ENCODE measurements at places on chromosomes 12 and 14. TPM values are rescaled to one million over a fixed set of nuclear protein-coding genes. Genes with fewer than 3 reads are reported as not detected.

GRCh38 chr14:43483415-43483814 lies 1023.7 kb downstream of the FSCB start:
- DNase-seq: no peak

CPNE6 gene
- total RNA-seq: not detected

DNA sequence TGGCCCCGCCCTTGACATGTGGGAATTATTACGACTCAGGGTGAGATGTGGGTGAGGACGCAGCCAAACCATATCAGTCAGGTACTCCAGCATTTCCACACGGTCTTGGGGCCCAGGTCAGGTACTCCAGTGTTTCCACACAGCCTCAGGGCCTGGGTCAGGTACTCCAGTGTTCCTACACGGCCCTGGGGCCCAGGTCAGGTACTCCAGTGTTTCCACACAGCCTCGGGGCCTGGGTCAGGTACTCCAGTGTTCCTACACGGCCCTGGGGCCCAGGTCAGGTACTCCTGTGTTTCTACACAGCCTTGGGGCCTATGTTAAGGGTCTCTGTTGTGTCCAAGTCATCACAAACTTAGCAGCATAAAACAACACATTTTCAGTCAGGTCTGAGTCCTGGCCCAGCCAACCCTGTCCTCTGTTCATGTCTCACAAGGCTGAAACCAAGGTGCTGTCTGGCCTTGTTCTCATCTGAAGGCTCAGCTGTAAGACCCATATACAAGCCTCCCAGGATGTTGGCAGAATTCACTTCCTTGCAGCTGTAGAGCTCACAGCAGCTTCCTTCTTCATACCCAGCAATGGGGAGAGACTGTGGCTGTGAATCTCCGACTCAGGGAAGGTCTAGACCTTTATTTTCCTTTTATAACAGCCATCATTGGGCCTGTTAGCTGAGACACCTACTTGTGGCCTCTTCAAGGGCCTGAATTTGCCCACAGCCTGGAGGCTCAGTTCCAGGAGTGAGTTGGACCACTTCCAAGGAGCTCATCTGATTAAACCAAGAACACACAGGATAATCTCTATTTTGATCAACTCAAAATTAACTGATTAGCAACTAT lies 107.6 kb upstream of the SFSWAP start:
- no peak for DNase-seq

- no peak for DNase-seq
Measured at GRCh38 chr12:110669193-110669502, 19.8 kb downstream of the HVCN1 start.

GRCh38 chr14:33849455-33849801 lies 101.4 kb downstream of the EGLN3 start:
- no peak for DNase-seq

GRCh38 chr14:76267322-76268046 lies 108.5 kb upstream of the ESRRB start:
- DNase-seq: peak; percentile 59

OR6C2 gene
- not detected for total RNA-seq

KRT85 gene
- total RNA-seq: not detected

EMP1 gene
- total RNA-seq: 680 TPM

- no peak for DNase-seq
Measured at GRCh38 chr12:40158592-40159111, 52.8 kb upstream of the SLC2A13 start.

GRCh38 chr12:54017878-54018467 lies 9.2 kb downstream of the HOXC8 start:
- DNase-seq: peak; percentile 79

- no peak for DNase-seq
Measured at GRCh38 chr12:111268738-111269572, 99.9 kb downstream of the PHETA1 start.

- no peak for DNase-seq
Measured at GRCh38 chr12:84604551-84604950, 308.0 kb downstream of the SLC6A15 start.

GRCh38 chr12:27802511-27802910 lies 22.5 kb upstream of the MANSC4 start:
- DNase-seq: no peak

ASPG gene
- 2.1 TPM for total RNA-seq

GRCh38 chr14:27205036-27205435 lies 607.2 kb upstream of the NOVA1 start:
- no peak for DNase-seq

- peak; percentile 7 for DNase-seq
Measured at GRCh38 chr12:34606749-34607519, 584.6 kb downstream of the ALG10 start.

- DNase-seq: no peak
Measured at GRCh38 chr14:21204167-21205025, 48.5 kb upstream of the OR5AU1 start.

DNA sequence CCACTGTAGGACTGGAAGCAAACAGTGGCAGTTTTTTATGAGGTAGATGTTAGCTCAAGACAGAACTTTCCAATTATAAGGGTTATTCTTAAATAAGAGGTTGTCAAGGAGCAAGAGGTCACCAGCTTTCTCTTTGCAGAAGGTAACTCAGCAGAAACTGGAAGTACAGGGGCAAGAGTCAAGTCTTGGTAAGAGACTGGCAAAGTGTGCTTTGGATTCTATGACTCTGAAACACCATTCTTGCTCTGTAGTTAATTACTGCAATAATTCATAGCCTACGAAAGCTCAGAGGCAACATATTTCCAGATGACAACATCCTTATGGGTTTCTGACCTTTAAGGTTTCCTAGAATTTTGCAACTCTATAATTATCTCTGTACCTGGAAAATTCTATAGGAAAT lies 51.3 kb downstream of the RMST start:
- no peak for DNase-seq

- peak; percentile 23 for DNase-seq
Measured at GRCh38 chr12:67940780-67941243, 48.4 kb upstream of the IFNG-AS1 start.

DNA sequence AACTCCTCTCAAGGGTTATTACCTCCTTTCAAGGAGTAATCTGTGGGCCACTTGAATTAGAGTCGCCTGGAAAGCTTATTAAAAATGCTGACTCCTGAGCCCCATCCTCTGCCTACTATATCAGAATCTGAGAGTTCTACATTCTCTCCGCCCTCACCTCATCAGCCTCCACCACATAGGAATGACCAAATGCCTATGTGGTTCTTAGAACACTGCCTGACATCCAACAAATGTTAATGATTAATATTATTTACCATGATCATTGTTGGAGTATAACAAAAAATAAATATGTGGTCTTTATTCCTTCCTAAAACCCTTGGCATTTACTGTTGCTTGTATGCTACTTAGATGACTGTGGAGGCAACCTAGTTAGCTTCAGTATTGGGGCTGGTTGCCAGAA lies 91.9 kb downstream of the BBS10 start:
- no peak for DNase-seq

DNA sequence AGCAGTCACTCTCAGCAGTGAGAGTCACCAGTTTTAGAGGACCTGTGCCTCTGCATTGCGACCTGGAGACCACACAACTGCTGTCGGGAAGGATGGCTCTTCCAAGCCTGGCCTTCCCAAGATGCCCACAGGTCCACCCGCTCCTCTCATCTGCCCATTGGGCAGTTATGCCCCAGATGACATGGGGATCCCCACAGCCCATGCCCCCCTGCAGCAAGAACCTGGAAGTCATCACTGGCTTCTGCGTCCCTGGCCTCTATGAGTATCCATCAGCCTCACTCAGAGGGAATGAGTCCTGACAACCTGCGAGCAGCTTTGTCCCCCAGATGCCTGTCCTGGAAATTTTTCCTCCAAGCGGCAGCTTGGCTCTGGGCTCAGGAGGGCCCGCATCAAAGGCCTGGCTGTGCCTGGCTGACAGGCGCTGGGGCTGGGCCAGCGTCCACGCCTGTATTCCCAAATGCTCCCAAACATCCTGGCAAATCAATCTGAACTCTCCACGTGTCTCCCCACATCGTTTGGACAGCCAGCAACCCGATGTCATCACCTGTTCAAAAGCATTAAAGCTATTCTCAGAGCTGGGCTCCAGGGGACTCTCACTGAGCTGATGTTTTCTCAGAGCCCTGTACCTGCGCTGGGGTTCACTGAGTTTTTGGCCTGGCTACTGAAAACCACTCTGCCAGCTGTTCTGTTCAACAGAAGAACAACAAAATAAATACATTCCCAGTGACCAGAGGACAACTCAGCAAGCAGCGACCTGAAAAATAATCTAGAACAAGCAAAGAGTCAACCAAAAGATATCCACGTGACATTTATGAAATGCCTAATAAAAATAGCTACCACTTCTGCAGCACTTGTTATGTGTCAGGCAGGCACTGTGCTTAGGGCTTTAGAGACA lies 57.8 kb downstream of the CLMN start:
- no peak for DNase-seq

DNA sequence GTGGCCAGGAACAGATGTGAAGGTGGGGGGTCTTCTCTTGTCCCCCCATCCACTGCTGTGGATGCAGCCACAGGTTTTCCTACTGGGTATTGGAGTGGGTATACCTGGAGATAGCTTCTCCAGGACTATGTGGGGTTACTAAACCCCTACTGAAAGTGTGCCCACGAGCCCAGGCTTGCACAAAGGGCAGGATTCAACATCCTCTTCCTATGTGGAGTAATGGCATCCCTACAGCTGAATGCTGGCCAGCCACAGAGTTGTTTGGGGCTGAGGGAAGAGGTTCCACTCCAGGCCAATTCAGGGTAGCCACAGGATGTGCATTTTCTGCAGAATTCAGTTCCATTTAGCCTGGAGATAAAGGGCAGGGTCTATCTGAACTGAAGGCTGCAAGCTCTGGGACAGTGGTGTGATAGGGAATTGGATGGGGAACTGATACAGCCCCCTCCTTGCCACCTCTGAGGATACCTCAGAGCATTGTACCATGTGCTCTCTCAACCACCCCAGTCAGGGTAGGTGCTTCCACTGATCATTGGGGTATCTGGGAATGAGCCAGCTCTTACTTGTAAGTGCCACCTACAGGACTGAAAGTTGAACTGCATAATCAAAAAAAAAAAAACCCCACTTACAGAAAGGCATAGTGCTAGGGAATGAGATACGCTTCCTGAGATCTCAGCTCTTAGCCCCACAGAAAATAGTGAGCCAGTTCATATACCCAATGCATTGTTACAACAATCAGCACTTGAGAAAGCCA lies 187.1 kb downstream of the KITLG start:
- no peak for DNase-seq

PLA2G1B gene
- not detected for total RNA-seq

- DNase-seq: no peak
Measured at GRCh38 chr12:80441921-80442320, 2.1 kb upstream of the PTPRQ start.

- DNase-seq: no peak
Measured at GRCh38 chr12:85616201-85616600, 220.0 kb downstream of the RASSF9 start.

Measured in mucosa of descending colon (tissue), 3 donors.